ENCODE measurements at places on chromosomes 2 and 18.

DNA sequence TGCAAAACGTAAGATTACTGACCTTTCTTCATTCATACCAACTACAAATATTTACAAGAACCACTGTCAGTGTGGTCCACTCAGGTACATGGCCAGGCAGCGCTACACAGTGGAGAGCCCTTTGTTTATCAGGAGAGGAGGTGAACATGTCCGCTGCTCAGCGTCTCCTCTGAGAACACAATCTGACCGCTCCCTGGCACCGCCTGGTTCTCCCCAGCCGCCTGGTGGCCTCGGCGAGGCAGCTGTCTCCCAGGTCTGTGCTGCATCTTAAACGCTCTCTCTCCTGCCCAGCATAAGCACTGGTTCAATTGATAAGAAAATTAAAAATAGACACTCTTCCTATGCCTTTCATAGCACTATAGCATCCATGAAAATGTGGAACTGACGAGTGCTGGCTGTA lies 146.8 kb upstream of the PXDN start:
- DNase-seq: peak; percentile 15

DNA sequence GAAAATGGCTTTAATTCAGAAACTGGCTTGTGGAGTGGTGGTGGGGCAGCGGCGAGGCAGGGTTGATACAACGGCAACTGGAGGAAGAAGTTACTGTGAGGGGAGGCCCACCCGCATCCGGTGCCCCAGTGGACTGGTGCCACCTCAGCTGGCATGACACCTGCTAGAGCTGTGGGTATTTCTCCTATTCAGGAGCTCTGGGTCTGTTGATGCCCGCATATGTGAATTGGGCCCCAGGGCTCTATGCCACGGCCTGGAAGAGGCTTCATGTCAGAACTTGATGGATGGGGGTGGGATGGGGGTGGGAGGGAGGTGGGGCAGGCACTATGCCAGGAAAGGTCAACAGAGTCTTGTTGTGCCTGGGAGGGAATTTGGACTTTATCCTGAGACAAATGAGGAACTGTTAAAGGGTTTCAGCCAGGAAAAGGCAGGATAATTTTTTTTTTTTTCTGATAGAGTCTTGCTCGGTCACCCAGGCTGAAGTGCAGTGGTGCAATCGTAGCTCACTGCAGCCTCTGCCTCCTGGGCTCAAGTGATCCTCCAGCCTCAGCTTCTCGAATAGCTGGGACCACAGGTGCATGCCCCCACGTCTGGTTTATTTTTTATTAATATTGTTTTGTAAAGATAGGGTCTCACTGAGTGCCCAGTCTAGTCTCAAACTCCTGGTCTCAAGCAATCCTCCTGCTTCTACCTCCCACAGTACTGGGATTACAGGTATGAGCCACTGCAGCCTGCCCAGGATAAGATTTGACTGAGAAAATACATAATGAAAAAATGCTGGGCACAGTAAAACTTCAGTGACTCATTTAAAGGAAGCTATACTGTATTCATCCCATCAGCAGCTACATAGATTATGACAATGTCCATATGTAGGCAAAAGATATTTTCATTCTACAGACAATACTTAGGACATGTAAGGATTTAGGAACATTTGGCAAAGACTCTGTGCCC lies 52.6 kb downstream of the SH2D6 start:
- DNase-seq: no peak

DNA sequence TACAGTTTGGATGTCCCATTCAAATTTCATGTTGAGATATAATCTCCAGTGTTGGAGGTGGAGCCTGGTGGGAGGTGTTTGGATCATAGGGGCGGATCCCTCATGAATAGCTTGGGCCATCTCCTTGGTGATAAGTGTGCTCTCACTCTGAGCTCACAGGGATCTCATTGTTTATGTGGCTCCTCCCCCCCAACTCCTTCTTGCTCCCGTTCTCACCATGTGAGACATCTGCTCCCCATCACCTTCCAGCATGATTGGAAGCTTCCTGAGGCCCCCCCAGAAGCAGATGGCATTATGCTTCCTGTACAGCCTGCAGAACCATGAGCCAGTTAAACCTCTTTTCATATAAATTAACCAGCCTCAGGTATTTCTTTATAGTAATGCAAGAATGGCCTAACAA lies 3.0 kb upstream of the INPP1 start:
- DNase-seq: no peak

DNA sequence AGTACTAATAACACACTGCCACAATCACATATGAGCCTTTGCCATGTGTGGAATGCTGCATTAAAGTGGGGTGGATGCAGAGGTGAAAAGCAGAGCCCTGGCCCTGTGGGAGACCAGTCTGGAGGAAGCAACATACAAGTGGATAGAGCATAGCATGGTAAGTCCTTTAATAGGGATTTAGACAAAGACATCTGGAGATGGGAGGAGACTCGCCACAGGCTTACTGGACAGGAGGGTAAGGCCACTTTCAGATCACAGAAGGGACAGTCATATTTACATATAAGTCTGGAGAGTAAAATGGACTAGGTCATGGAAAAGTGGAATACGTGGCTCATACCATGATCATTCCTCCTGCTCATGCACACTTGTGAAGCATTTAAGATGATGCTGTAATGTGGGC lies 84.3 kb downstream of the PPP1R1C start:
- DNase-seq: no peak

GRCh38 chr2:160892204-160892603 lies 268.0 kb upstream of the TANK start:
- no peak for DNase-seq
